ENCODE measurements at places on chromosomes 2 and 18.

GRCh38 chr18:55398858-55399257, 189.1 kb downstream of the TCF4 start:
- DNase-seq, result no peak

DNA sequence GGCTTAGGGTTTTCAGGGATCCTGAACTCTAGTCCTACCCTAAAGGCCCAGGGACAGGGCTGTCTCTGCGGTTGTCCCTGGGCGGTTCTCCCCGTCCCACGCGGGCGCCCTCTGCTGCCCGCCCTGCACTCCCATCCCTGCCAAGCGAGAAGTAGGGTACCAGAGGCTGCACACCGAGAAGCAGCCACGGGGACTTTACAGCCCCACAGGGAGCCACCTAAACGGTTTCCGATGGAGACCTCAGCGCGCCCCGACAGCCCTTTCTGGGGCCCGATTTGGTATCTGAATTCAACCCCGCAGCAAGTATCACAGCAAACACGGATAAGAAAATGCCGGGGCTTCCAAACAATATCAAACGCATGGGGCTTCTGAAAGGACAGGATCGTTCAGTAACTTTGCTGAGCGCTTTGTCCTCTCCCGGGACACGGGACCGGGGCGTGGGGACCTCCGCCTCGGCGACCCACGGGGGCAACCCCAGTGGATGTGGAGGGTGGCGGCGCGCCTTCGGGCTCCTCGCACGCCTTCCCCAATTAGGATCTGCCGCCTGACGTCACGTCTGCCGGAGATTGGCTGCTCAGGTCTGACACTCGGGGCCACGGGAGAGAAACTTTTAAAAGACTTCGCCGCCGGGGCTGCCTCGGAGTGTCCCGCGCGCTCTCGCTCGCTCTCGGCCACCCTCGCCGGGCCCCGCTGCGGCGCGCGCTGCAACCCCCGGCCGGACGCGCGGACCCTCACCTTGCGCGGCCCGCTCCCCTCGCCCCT, at the start of gene LTBP1:
Gene LTBP1, plus strand, starts transcription at position 640 of the 762 bp plus-strand sequence. CDS start 372 bp downstream, outside the sequence.
- DNase-seq, result peak; percentile 78

DNA sequence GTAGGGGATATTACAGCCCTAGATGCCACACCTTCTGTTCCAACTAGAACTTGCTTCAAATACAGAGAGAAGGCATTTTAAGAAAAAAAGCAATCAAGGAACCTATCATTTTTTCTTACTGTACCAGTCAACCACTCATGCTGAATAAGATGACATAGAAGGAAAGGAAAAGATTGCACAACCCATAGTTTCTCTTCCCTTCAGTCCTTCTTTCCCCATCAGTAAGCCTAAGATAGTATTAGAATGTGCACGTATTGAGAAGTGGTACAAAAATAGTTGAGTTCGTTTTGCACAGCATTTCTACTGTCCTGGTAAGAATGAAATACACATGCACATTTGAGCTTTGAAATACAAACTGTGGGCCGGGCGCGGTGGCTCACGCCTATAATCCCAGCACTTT, 27.0 kb upstream of the HK2 start:
- no peak for DNase-seq

DNA sequence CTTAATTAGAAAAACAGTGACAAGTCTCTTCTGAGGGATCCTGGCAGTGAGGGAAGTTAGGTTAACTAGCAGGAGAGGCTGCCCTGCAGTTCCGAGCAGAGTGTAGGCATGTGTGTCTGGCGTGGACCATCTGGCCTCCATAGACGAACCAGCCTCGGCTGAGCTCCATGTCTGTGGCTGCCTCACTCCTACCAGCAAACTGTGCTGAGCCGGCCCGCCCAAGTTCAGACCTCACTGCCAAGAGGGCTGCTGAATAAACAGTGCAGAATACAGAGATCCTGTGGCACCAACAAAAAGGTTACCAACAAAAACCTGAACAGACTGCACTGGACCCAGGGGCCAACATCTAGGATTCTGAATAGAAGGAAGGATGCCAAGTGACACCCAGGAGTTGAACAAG, 27.3 kb downstream of the INO80C start:
- DNase-seq, result no peak

DNA sequence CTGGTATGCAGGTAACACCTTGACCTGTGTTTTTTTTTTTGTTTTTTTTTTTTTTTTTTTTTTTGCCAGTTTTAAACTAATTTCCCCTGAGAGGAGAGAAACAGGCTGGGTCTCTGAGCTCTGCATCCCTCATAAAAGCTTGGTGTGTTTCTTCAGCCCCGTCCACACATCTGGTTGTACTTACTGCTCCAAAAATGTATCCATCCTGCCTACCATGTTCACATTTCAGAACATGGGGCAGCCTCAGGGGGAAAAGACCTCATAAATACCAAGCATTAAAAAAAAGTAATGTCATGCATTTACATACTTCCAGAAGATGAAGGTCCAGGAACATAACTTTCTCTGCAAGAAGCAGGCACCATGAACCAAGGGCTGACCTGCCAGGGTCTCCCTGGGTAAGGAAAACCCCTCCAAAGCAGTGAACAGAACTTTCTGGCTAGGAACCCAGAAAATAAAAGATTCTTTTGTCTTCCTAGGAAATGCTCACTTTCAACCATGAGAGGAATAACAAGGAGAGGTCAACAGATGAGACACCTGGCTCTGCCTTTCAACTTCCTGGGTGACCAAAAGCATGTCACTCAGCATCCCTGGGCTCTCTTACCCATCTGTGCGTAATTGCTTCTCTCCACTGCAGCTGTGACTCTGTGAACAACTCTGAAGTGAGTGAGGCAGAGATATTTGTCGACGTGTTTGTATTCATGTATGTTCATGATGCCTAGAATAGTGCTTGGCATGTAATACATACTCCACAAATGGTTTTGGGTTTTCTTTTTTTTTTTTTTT, 118.6 kb downstream of the MCFD2 start:
- no peak for DNase-seq

- no peak for DNase-seq
Observed at GRCh38 chr18:8056723-8057122, 489.6 kb downstream of the PTPRM start.

GRCh38 chr2:240323601-240324291, 111.7 kb upstream of the GPC1 start:
- no peak for DNase-seq

DNA sequence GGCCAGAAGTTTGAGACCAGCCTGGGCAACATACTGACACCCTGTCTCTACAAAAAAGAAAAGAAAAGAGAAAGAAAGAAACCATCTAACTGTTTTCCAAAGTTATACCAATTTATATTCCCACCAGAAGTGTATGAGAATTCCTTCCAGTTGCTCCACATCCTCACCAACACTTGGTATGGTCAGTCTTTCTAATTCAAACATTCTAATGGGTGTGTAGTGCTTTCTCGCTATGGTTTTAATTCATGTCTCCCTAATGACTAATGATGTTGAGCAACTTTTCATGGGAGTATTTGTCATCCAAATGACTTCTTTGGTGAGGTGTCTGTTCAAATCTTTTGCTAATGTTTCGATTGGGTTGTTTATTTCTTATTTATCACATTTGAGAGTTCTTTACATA, 10.5 kb upstream of the B3GNT7 start:
- DNase-seq, result no peak

DNA sequence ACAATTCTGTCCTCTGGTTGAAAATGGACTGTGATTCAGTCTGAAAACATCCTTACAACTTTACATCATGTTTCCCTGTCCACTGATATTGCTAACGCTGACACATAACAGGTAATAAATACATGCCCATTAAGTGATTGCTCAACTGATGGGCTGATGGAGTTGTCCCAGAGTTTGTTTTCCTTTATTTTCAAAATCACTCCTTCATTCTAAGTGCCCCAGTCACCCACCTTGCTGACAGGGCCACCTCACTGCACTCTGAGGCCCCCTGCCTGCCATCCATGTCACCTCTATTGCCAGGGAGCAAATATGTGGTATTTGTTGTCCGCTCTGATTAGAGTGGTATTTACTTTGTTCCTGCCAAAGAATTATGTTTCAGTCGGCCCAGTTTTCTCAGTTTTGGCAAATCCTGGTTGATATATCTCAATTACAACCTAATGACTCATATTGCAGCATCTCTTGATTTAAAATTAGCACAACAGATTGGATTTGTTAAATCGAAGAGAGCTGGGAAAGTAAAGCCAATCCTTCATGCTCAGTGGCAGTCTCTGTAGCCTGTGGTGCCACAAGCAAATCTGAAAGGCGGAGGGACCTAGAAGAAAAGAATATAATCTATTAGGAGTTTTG, 105.1 kb downstream of the RDH14 start:
- DNase-seq, result peak; percentile 12

All from HuH-7 (cell line).